NCI-H460 (cell line): ENCODE measurements at places on chromosomes 12 and 14.

DNA sequence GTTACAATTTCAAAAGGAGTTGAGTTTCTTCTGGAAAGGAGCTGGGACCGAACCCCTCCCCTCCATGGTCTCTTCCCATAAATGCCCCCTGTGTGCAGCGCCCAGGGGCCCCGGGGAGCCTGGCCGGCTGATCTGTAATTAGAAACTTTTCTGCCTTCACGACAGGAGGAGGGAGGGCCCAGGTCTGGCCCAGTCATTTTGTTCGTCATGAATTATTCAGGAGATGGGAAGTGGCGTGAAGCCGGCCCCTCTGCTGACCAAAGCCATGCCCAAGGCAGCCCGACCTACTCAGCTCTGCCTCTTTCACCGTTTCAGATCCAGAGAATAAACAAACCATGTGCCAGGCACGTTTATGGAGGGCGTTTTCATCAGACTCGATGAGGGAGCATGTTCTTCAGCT lies 33.3 kb upstream of the MSI1 start:
- no peak for DNase-seq

- no peak for DNase-seq
Observed at GRCh38 chr12:118398940-118399339, 22.6 kb downstream of the SUDS3 start.

- no peak for DNase-seq
Observed at GRCh38 chr12:64621257-64621942, 11.1 kb downstream of the RASSF3 start.

GRCh38 chr14:75083271-75083670 lies 13.8 kb downstream of the ZC2HC1C start:
- no peak for DNase-seq

DNA sequence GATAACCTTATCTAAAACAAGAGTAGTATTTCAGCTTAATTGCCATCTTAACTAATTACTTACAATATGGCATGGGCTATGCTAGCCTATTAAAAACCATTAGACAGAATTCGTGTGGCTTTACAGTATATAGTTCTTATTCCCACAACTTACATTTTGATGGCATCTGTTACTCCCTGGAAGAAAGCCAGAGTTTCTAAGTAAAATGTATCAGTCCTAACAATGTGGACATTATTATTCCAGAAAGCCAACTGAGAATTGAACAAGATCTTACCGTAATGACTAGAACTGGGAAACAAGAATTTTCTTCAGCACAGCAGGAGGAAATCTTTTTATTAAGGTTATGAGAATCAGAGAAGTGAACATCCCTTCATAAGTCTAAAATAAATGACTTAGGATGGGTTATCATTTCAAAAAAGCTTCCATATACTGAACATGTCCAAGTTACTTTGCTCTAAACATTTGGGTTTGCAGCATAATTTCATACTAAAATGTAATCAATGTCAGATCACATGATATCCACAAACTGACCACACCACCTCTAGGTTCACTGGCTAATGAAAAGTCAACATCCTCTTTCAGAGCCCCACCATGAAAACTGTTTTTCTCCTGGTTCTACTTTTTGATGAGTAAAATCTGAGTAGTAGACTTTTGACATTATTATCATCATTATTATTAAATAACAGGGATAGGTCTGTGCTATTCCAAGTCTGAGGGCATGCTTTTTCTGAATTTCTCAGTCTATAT lies 179.7 kb downstream of the SSPN start:
- DNase-seq: no peak

GRCh38 chr12:55723516-55724225 lies 3.5 kb downstream of the RDH5 start:
- DNase-seq: no peak

DNA sequence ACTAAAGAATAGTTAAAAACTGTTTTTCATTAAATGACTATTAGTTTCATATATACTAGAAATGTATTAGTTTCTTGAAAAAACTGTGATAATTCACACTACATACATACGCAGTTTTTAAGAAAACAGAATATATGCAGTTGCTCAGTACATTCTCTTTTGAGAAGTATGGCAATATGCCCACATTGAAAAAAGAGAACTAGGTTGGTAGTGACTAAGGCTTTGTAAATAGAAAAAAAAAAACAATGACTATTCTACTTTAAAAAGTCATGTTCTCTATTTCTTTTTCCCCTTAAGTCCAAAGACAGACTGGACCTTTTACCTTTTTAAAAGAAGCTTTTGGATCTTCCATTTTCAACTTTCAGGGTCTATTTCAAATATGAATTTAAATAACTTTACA lies 25.0 kb downstream of the SNX6 start:
- no peak for DNase-seq
